ENCODE measurements at places on chromosomes 1 and 21.

- peak; percentile 54 for DNase-seq
These were observed 32.0 kb downstream of the PTAFR start for GRCh38 chr1:28144203-28145135.

DNA sequence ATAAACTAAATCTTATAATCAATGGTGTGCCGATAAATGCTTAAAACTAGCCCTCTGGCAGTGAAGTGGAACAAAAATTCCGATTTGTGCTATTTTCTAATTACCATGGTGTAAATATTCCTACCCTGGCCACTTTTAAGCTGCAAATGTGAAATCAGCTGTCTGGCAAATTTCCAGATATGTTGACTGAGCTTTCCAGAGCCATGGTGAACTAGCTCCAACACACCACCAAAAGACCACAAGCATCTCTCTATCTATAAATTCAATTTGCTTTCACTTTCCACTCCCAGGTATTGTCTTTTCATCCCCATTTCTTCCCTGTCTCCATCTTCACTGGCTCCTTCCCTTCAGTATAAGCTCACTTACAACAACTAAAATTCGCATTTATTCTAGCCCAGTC, 152.3 kb upstream of the RGS18 start:
- DNase-seq, result no peak

DNA sequence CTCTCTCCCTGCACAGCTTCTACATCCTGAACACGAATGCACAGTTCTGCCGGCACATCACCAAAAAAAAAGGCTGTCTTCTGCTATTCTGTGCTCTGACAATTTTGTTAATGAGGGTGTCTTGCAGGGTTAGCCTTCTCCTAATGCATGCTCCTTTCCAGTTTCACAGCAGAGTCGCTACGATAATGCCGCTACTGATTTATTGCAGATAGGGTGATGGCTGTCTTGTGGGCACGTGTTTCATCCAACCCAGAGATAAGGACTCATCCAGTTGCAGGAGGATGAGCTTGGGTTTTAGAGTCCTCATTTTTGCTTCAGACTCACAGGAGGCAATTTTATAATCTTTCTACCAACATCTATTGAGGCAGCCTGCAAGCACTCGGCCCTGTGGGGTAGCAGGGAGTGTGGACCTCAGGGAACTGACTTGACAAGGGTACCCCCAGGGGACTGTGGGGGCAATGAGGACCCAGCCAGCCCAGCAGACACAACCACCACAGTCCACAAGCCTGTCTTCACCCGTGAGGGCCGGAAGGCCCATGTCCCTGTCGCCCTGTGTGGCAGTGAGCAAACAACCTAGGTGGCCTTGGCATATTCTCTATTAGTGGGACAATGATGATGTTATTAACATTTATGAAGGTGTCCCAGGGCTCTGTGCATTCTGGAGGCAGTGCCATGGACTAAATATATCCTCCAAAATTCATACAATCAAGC, 15.4 kb upstream of the UTS2 start:
- no peak for DNase-seq

- no peak for DNase-seq
These were observed 16.9 kb upstream of the SLAMF9 start for GRCh38 chr1:159970932-159971342.

- no peak for DNase-seq
These were observed 22.9 kb downstream of the ATP2B4 start for GRCh38 chr1:203649551-203649998.

- no peak for DNase-seq
These were observed 185.6 kb downstream of the CLEC20A start for GRCh38 chr1:178311164-178311563.

DNA sequence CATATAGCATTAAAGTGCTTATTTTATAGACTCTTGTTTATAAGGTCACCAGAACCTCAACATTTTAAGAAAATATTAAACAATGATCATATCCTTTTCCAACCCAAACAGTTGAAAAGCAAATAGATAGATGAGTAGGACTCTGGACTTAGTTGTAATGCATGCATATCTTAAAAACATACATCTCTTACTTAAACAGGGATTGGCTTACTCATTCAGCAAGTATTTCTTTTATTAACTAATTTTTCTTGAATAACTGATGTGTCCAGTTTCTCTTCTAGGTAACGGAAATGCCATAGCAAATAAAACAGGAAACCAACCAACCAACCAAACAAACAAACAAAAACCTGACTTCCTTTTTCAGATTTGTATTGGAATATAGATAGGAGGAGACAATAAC, 70.9 kb upstream of the NBPF4 start:
- no peak for DNase-seq

- DNase-seq, result peak; percentile 30
These were observed 48.3 kb downstream of the HUNK start for GRCh38 chr21:31921079-31921478.

- peak; percentile 93 for DNase-seq
These were observed 49.6 kb upstream of the IRF2BP2 start for GRCh38 chr1:234659538-234659937.

DNA sequence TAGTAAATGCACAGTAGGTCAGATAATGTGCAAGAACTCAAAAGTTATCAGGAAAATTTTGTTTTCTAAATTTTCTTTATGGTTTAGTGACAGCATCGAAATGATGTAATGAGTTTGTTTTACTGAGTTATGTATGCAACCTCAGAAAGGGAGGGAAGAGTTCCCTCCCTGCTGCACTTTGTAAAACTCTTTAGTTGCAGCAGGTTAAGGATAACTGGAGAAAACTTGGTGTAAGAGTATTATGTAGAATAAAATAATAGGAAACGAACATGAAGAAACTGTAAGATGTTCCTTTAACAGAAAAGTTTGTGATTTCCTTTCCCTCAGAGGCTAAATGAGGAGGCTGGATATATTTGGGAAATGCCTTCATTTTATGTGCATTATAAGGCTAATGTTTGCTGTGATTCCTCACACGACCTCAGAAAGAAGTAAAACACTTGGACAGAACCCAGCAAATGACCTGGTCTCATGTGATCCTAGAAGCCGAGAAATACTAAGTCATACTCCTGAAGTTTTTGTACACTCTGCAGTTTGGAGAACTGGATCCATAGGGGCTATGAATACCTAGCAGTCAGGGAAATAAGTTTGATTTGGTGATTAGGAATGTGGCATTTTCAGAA, 35.4 kb downstream of the ADGRL2 start:
- no peak for DNase-seq

DNA sequence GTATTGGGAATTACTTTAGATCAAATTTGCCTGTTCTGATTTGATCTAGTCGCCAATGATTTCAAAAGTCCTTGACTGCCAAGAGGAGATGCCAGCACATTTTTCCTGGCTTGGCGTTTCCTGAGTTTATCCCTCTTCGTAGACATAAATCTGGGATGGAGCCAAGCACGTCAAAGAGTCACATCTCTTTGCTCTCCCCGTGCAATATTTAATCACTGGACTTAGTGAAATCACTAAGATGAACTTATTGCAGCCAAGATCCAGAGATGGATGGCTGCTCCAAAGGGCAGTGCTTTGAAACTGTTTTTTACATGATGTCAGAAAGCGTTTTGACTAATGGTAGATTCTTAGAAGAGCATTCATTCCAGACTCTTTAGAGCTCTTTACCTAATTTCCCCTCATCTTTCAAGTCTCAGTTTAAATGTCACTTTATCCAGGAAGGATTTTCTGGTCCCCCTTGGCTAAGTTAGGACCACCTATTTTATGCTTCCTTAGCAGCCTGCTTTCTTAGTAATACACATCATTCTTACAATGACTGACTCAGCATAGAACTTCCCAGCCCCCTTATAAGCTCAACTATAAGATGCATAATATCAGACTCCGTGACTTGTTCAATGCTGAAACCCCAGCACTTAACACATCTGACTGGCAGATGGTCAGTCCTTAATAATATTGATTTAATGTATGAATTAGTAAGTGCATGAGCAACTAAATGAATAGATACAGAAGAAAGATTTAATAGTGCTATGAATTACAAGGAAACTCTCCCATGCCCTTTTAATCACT, 94.4 kb upstream of the GREM2 start:
- DNase-seq, result peak; percentile 54
